ENCODE measurements at places on chromosomes 6 and 20.

DNA sequence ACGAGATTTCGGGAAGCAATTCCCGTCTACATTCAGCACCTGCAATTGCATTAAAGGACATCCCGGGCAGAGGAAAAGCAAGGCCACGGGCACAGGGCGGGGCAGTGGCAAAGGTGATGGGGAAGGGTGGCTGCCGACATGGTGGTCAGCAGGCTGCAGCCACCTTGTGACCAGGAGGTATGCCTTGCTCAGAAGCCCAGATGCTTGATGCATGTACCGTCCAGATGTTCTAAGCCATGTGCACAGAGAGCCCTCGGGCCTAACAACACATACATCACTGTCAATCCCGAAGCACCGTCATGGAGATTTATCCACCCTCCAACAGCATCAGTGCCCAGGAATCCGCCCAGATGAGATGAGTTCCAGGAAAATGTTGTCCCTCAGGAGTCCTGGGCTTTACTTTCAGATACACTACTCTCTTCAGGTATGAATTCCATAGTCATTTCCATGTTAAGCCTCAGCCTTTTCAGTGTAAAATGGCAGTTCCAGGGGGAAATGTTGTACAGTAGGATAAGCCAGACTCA is 77.8 kb upstream of the FRMD1 start:
- no peak for DNase-seq

- DNase-seq, result no peak
These were observed 69.3 kb downstream of the TOX2 start for GRCh38 chr20:43983904-43984361.

DNA sequence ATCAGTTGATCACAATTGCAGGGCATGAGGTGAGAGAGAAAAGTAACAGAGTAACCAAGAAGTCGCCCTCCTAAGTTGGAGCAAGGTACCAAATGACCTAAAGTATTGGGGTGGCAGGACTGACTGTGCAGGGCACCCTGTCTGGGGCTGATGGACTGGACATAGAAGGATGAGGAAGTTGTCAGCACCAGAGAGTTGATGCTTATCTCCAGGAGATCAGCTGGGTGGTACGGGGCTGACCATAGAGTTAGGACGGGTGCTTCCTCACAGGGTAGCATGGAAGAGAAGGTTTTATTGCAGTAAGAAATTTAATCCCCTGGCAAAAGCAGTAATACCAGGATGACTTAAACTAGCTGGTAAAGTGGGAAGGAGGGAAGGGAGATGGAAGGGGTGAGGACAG is 66.7 kb downstream of the TMEM170B start:
- DNase-seq, result no peak

GRCh38 chr20:17943343-17943742 is 25.3 kb downstream of the SNX5 start:
- DNase-seq, result no peak

DNA sequence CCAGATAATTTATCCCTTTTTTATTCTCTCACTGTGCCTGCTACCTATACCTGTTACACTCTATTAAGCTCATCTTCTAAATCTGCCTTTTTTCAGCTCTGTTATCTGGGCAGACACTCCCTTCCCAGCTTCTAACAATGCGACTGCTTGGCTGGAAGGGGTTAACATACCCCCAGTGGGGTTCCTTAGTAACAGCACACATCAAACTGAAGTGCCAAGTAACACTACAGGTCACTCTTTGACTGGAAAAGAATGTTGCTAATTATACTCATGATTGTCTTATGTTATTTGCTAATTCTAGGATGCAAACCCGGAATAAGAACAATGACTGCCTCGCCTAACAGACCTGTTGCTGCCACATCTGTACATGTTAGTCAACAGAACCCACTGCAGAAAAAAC is 203.5 kb downstream of the EPM2A start:
- DNase-seq, result no peak

- DNase-seq, result no peak
These were observed 34.6 kb downstream of the FBXO5 start for GRCh38 chr6:152948150-152948768.

DNA sequence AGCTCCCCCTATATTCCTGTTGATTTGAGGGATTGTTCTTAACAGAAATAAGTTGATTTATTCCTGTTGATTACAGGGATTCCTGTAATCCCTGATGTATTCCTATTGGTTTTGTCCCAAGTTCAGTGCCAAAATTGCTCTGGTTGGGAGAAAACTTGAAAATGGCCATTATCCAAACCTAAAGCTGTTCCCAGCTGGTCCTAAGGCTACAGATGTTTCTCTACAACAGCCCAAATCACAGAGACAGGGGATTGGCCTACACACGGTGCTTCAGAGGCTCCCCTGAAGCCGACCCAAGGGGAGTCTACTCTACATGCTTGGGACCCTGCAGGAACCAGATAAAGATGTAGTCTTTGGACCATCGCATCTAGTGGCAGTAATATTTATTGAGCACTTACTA is 99.0 kb upstream of the AKAP12 start:
- no peak for DNase-seq

GRCh38 chr6:165621940-165622339 is 41.1 kb downstream of the PDE10A start:
- DNase-seq, result no peak

DNA sequence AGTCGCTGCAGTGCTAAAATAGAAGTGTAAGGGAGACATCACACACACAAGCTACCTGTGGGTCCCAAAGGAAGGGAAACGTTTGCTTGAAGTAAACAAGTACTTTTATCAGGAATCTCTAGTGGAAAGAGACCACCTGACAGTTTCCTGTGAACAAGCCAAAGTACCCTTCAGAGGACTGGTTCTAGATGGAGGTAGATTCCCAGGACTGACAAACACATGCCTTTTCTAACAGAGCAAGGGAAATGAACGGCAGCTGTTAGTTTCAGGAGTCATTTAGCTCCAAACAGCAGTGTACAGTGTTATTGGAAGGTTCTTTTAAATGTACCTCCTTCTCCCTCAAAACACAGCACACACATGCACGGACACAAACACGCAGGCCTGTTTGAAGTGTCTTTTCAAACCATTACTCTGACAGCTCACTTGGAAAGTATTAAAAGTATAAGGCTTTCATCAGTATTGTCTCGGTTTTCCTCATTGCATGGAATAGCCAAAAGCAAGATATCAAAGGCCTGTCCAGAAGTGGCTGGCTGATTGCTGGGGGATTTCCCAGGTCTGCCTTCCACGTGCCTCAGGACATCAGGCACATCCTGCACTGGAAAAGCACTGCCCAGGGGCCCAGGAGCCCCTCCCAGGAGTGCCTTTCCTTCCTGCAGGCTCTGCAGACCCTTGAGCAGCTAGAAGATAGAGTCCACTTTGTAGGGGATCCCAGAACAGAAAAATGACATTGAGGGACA is 393.2 kb upstream of the SOX4 start:
- DNase-seq, result no peak
